ENCODE measurements at places on chromosomes 2 and 18.

DNA sequence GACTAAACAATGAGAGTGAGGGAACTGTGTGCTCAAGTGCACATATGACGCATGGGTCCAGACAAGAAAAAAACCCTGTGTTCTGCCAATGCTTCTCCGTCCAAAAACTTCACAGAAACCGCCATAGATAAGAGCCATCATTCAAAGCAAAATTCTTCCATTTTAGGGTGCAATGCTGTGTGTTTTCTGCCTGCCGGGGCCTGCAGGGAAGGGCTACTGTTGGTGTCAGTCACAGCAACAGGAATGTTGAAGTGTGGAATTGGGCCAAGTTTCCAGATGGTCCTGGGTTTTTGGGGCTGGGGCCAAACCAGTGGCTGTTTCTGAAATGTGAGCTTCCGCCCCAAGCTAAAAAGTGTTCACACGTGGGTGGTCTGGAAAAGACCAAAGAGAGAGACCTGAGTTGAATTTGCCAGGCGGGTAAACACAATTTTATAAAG, 677 bp upstream of the MC2R start:
- DNase-seq, result peak; percentile 63

GRCh38 chr2:227433171-227433570, 38.8 kb upstream of the AGFG1 start:
- DNase-seq, result no peak

- DNase-seq, result peak; percentile 7
These were observed 238.4 kb downstream of the CMPK2 start for GRCh38 chr2:6627316-6627715.

- no peak for DNase-seq
These were observed 19.5 kb upstream of the ZNF516 start for GRCh38 chr18:76514573-76514972.

DNA sequence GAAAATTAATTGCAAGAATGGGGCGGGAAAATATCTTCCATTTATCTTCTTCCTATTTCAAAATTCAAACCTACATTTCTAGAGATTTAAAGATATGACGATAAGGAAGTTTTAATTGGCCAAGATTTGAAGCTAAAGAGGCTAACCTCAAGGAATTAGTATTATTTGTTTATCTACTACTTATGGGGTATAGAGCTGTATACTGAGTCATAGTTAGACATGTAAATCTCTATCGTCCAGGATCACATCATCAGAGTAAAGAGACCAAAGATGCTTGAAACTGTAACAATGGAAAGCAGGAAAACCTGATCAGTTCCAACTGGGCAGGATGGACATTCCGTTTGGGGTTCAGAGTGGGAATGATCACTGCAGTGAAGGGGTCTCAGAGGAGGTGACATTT, 95.2 kb upstream of the KLF7 start:
- DNase-seq, result no peak

DNA sequence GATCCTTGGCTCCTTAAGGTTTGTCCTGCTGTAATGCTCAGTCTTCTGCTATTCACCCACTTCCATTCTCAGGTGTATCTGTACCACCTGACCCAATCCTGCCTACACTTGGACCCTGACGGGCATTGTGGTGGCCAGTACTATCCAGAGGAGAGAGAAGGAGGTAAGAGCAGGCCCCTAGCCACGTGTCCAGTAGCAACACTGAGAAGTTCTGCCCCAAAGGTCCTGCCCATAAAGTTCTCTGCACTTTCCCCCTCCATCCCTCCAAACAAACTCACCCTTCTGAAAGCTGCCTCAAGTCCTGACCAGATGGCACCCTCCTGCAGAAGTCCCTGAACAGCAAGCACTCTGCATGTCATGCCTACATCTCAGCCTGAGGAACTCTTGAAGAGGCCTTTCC, 18.3 kb downstream of the TTC32 start:
- DNase-seq, result no peak

DNA sequence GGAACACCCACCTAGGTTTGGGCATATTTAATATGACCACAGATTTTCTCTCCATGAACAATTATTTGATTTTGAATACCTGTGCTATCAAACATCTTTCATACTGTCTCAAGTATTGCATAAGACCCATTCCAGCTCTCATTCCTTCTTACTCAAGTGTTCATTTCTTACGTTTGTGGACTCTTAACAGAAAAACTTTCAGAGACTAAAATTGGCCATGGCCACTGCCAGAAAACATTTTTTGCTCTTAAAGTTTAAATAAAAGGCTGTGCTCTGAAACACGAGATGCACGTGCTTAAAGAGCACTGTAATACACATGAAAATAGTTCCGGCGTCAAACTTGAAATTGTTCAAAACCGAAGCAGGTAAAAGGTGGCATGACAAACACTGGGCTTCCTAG, 89.3 kb downstream of the LIMS1 start:
- no peak for DNase-seq

- DNase-seq, result no peak
These were observed 105.7 kb upstream of the MGAT5 start for GRCh38 chr2:134148172-134148571.

DNA sequence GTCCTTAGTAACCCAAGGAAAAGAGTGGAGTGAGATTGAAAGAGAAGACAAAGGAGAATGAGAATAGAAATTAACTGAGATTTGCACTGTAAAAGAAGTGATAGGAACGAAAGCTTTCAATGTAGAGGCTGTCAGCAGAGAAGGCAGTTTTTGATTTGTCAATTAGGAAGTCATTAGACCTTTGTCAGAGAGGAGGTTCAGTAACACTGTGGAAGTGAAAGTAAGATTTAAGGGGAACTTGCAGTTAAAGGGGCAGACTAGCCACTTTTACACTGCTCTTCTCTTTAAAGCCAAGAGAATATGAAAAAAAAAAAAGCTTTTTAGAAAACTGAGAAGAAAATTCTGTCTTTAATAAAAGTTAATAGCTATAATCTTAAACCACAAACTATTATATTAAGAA, 11.5 kb upstream of the KYNU start:
- no peak for DNase-seq

GRCh38 chr2:233818639-233819621, 35.4 kb downstream of the HJURP start:
- DNase-seq, result no peak

- peak; percentile 3 for DNase-seq
These were observed 8.1 kb downstream of the SUPT7L start for GRCh38 chr2:27655155-27655951.

GRCh38 chr2:193505620-193506019, 1310.9 kb upstream of the TMEFF2 start:
- DNase-seq, result no peak

- DNase-seq, result peak; percentile 63
These were observed 117.2 kb downstream of the UXS1 start for GRCh38 chr2:106076941-106077340.

- DNase-seq, result no peak
These were observed 962.3 kb upstream of the NRXN1 start for GRCh38 chr2:51994123-51994763.

DNA sequence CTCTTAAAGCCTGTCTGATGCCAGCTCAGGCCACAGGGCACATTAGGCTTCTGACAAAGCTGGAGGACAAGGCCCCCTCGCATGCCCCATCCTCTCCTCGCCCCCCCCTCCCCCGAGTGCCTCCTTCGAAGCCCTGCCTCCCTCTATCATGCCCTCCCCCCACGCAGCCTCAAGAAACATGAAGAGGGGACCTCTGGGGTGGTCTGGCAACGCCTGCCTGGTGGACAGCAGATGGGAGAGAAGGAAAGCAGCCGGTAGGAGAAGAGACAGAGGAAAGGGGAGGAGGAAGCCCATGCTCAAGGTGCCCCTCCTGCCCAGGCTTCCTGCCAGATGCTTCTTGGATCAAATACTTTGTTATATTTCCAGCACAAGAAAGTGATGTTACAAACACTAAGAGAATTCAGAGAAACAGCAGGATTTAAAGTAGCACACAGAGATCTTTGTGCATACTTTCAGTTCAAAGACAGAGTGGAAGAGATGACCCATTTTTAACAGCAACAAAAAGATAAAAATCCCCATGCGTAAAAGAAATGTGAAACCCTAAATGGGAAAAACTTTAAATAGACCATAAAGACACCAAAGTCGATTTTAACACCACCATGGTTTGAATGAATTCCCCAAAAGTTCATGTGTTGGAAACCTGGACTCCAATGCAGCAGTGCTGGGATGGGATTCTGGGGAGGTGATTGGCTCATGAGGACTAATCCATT, 19.0 kb downstream of the BOK start:
- no peak for DNase-seq

GRCh38 chr2:207133820-207134519, 31.8 kb downstream of the KLF7 start:
- DNase-seq, result peak; percentile 78

- DNase-seq, result peak; percentile 23
These were observed 163.6 kb upstream of the RBMS1 start for GRCh38 chr2:160657196-160657595.

- peak; percentile 6 for DNase-seq
These were observed 25.6 kb downstream of the ZNF236 start for GRCh38 chr18:76847916-76848315.

- no peak for DNase-seq
These were observed 10.3 kb upstream of the NT5C1B start for GRCh38 chr2:18599509-18600254.

GRCh38 chr2:241198381-241199279, 10.2 kb downstream of the ANO7 start:
- no peak for DNase-seq

GRCh38 chr18:48649231-48649630, 110.4 kb downstream of the CTIF start:
- no peak for DNase-seq

DNA sequence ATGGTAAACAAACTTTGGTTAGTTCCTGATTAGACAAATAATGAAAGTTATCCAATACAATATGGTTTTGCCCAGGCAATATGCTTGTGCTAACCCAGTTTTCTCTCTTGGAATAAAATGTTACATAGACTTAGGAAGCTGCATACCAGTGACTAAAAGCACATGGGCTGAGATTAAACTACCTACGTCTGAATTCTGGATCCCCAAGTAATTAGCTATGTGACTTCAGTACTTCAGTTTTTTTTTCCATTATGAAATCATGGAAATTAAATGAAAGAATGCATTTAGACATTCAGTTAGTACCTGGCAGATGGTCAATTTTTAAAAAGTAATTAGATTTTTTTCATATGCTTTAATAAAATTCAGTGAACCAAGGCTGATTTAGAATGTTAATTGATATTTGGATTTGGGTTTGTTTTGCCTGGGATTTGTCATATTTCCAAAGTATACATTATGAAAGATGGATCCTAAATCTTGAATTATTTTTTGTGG, 213.9 kb downstream of the PTH2R start:
- DNase-seq, result no peak

DNA sequence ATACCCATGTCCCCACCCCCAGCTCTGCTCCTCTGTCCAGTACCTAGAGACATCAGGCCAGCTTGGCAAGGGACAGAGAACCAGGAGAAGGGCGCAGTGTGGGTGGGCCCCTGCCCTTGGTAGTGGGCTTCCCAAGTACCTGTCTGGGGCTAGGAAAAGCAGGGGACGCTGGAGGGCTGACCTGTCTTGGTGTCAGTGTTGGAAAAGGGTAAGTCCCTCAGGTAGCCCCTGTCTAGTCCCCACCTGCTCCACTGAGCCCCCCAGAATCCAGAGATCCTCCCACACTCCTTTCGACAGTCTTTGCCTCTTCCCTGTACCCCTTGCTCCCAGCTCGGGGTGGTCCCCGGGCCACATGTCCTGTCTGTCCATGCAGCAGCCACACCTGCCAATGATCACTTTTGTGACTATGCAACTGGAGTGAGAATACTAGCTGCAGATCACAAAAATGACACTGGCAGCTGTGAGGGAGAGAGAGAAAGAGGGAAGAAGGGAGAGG, 14.6 kb downstream of the DNAJB2 start:
- peak; percentile 38 for DNase-seq

DNA sequence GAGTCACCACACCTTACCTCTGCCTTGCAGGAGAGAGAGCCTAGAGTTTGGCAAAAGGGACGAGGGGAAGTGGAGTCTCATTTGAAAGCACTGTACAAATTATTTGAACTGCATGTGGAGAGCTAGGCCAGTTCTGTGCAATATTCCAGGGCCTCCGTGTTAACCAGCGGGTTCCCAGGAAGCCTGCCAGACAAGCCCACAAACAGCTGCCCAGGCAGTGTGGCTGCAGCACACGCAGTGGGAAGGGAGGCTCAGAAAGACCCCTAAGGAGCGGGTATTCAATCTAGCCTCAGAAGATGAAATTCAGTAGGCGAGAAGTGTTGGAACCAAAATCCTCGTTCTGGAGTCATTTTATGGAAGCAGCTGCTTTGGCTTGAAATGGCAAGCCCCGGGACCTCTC, 30.7 kb downstream of the CNGA3 start:
- peak; percentile 83 for DNase-seq

GRCh38 chr2:101249826-101250225, 2.9 kb upstream of the CNOT11 start:
- no peak for DNase-seq

- DNase-seq, result no peak
These were observed 121.2 kb downstream of the CCBE1 start for GRCh38 chr18:59575995-59576394.

DNA sequence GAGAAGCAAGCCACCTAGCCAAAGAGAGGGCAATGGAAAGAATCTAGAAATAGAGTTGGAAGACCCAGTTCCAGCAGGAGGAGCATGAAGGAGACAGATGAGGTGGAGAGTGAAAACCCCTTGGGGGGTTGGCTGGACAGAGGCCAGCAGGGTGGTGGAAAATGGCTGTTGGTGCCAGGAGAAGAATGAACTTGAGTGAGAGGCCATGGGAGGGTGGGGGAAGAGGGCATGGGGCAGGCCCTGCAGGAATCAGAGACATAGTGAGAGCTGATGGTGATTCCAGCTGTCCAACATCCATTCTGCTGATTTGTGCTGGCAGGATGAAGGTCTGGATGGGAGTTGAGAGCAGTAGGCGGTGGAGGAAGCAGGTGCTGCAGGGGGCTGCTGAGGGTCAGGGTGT, 108.0 kb upstream of the TNP1 start:
- no peak for DNase-seq

DNA sequence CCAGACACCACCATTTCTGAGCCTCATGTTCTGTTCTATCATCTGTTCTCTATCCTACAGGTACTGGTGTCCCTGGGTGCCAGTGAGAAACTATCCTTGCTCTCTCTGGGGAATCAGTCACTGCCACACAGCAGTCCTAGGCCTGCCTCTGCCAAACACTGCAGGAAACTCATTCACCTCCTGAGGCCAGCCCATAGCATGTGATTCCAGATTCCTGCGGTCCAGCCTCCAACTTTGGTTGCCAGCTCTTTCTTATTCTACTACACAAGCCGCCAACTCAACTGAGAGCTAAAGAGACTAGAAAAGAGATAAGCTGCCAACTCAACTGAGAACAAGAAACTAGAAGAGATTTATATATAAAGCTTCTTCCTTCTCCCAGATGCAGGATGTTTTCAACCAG, 8.8 kb upstream of the TTLL4 start:
- no peak for DNase-seq

GRCh38 chr18:44149706-44150105, 531.0 kb upstream of the SETBP1 start:
- DNase-seq, result peak; percentile 20

GRCh38 chr18:23721696-23722480, 32.6 kb downstream of the LAMA3 start:
- no peak for DNase-seq

DNA sequence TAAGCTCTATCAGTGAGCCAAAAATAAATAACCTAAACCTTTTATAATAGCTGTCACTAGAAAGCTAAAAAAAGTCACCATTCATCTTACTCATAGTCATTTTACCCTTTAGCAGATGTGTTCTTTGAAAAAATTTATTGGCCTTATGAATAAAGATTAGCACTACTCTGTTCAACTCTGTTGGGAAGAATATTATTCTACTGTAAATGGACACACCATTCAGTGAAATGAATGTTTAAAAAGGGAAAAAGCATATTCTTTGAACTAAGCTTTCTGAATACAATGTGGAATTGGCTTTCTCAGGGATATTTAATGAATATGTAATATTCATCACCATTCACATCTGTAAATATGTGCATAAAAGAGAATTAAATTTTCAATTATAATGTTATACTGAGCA, 422.0 kb downstream of the CBLN2 start:
- DNase-seq, result no peak

Measured in myocyte (in vitro differentiated cells).